MCF 10A (cell line): ENCODE measurements at places on chromosomes 16 and 17. TPM values are rescaled to one million over a fixed set of nuclear protein-coding genes. Genes with fewer than 3 reads are reported as not detected.

Gene MYH8
- total RNA-seq, result not detected in 2 replicates

Gene PIK3R6
- not detected in 2 replicates for total RNA-seq

Gene UTS2R
- total RNA-seq, result not detected in 2 replicates

Gene FAM117A
- 2.0 and 5.0 TPM in 2 replicates for total RNA-seq

Gene ZNF287
- 2.2 and 2.4 TPM in 2 replicates for total RNA-seq

Gene CIAO2B
- total RNA-seq, result 133 and 159 TPM in 2 replicates

Gene CTF1
- 3.6 and 4.1 TPM in 2 replicates for total RNA-seq

Gene HBA2
- not detected in 2 replicates for total RNA-seq

Gene CCDC182
- total RNA-seq, result not detected in 2 replicates
